ENCODE measurements at places on chromosomes 6 and 20.

DNA sequence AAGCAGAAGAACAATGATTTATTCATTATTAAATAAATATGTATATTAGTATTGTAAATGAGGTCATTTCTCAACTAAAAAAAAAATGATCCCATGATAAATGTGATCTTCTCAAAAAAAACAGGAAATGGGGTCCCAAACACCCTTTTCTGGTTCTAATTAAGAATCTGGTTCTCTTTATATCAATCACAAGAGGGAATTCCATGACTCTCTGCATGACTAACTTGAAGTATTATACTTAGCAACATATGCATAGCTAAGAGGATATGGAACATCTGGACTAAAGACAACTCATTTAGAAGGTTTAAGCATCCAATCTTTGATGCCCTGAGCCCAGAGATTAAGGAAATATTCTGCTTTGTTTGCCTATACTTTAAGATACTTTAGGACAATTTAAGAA lies 89.7 kb upstream of the EMILIN3 start:
- DNase-seq: no peak

DNA sequence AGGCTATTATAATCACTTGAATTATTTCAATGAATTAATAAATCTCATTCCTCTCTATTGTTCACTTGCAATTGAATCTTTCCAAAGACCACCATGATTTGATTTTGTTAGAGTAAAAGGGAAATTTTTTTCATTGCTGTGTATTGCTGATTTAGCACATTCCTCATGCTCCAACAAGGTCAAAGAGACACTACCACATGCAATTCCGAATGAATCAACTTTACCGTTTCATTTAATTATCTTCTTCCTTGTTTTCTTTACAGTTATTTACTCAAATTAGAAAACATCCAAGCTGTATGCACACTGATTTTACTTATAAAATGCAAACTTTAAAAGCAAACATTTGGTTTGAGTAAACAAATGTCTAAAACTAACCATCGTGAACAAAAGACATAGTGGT lies 967 bp downstream of the KIAA0408 start:
- no peak for DNase-seq

- DNase-seq: no peak
Measured at GRCh38 chr6:149031859-149032598, 285.2 kb downstream of the UST start.

GRCh38 chr6:169084067-169084466 lies 169.6 kb downstream of the THBS2 start:
- no peak for DNase-seq

DNA sequence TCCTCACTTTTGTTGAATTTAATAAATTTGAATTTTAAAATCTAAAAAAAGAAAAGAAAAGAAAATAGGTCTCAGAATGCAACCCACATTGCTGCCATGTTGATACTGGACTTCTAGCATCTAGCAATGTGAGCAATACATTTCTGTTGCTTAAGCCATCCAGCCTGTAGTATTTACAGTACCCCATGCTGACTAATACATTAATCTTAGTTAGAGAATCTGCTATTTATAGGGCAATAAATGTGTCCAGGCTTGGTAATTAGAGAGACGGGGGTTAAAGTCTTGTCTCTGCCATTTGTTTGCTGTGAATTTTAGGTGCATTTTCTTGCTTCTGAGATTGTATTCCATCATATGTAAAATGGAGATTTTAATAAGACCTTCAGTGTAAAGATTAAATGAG lies 471.3 kb downstream of the DHX35 start:
- no peak for DNase-seq

DNA sequence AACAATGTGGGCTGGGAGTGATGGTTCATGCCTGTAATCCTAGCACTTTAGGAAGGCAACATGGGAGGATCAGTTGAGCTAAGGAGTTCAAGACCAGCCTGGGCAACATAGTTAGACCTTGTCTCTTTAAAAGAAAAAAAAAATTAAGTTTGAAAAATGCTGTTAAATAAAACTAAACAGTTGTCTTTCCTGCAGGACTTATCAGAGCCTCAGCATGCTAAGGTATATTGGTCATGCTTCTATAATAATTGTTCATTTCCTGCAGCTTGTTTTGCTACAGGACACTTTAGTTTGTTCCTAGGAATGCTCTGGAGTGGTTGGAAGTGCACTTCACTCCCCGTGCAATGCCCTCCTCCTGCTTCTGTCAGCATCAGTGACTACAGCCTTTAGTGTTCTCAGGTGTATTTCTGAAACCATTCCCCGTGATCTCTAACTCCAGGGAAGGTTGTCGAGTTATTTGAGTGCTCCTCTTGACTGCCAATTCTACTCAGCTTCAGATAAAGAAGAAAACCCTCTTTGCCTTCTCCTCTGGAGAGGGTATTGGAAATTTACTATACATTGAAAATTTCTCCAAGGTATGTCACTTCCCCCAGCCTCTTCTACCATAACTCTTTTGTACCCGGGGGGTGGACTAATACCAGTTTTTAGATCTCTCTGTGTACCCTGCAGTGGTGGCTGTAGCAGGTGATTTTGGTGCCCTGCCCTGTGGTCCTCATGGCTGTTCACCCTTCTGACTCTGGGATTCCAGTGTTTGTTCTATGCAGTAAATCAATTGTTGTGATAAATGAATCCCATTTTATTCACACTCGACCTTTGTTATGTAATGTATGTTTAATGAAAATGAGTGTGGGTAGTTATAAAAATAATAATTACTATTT lies 33.8 kb downstream of the NHLRC1 start:
- DNase-seq: no peak

- no peak for DNase-seq
Measured at GRCh38 chr6:43861212-43861894, 91.3 kb downstream of the VEGFA start.

DNA sequence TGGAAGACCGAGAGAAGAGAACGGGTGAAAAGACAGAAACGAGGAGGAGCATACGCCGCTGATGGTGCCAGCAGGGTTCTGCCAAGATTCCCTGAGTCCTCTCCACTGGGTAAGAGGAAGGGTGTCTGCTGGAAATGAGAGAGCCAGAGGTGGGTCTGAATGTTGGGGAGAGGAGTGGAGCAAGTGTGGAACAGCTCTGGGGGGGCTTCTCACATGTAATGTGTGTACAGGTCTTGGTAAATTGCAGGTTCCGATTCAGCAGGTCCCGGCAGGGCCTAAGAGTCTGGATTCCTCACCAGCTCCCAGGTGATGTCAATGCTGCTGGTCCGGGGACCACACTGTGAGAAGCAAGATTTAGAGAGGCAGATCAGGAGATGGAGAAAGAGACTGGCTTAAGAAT lies 1.5 kb upstream of the EBF4 start:
- DNase-seq: no peak

- DNase-seq: no peak
Measured at GRCh38 chr20:51542571-51543421, at the start of gene NFATC2. TSS of gene NFATC2 (minus strand) at chr20:51542719. CDS start at chr20:51542499, 220 bp downstream.

GRCh38 chr6:22716721-22717120 lies 147.4 kb downstream of the HDGFL1 start:
- DNase-seq: no peak

DNA sequence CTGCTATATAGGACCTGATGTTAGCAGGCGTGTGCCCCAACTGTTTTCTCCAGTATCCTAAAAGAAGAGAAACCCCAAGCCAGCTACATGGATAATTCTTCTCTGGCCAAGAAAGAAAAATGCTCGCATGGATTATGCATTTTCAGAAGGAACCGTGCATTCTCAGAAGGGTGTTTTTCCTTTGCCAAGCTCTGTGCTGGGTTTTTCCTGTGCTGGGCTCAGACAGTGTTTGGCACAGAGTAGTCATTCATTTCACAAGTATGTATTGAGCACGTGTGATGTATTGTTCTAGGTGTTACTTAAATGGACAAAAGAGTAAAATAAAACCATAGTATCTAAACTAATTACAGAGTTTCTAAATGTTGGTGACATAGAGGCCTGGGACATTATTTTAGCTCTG lies 62.7 kb upstream of the ZNF133 start:
- DNase-seq: no peak

DNA sequence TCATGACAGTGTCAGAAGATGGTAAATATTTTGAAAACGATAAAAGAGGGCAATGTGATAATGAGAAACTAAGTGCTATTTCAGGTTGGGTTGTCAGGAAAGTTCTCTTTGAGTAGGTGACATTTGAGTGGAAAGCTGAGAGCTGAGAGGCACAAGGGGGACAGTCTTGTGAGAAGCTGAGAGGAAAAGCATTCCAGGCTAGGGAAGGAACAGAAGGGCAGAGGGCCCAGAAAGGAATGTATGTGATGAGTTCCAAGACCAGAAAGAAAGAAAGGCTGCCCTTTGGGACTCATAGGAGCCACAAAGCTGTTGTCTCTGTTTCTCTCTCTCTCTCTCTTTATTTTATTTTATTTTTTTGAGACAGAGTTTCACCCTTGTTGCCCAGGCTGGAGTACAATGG lies 7.6 kb upstream of the RNF182 start:
- no peak for DNase-seq

DNA sequence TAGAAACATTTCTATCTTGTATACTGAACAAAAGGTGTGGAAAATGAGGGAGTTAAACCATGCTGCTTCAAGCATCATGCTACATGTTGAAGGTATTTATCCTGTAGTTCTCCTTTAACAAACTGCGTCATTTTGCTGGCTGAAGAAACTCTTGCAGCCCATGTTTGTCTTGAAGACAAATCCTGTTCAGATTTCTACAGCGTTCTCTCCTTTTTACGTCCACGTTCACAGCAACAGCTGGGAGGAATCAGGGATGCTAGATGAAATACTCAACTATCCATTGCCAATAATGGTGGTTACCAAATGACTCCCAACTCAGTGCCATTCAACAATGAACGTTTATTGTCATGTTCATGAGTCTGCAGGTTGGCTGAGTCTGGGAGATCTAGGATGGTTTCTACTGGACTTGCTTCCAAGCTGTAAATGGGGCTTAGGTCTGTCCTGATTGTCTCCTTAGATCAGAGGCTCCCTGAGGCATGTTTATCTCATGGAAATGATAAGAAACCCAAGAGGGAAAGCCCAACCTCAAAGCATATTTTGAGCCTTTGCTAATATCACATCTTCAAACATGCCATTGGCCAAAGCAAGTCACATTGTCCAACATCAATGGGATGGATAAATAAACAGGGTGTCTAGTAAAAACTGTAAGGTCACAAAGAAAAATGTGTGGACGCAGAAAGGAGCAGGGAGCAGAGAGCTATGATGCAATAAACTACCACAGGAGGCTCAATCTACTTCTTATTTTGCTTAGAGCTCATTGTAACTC lies 2.7 kb upstream of the PLCB1 start:
- DNase-seq: no peak

DNA sequence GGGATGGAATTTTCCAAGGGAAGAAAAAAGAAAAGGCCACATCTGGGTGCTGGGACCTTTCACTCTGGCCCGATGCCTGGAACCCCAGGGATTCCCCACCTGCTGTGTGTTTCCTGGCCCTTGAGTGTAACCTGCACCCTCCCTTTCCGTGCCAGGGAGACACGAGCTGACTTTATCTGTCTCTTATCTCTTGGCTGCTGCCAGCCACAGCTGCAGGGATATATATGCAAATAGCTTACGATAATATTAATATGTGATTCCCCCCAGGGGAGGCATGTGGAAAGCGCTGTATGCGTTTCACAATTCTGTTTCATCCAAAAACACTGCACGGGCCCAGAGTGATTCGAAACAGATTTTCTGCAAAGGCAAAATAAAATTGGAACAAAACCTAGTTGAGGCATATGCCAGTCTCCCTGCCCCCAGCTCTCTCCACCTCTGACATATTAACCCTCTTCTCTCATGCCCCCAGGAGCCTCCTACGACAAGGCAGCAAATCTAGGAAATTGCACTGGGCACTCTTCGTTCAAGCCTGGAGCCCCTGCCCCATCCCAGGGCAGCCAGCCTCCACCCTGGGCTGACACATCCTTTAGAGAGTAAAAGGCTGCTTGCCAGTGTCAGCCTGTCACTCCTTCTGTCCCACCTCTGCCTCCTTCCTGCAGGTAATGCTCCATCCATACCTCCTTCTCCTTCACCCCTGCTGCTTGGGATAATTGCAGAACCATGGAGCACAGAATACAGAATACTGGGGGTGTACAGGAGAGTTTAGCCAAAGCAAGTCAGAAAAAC lies 1.3 kb downstream of the RIPOR3 start:
- no peak for DNase-seq

- no peak for DNase-seq
Measured at GRCh38 chr6:45951321-45952167, 64.1 kb downstream of the CLIC5 start.

- DNase-seq: peak; percentile 95
Measured at GRCh38 chr6:10759312-10759839, 11.8 kb downstream of the TMEM14B start.

GRCh38 chr6:73030257-73030656 lies 195.0 kb downstream of the KHDC1L start:
- DNase-seq: no peak

DNA sequence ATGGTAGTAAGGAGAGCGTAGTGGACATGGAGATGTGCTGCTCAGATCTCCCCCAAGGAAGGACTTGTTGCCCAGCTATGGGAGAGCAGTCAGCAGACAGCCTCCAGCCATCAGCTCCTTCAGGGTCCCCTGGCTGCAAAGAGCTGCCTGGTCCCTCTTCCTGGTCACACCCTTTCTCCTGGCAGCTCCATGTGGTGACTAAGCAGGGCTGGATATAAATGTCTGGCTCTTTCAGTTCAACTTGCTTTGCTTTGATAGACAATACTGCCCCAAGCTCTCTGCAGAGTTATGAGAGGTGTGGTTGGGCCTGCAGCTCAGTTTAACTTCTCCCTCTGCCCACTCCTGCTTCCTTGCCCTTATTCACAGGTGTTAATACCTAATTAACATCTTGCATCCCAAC lies 64.1 kb upstream of the DDR1 start:
- peak; percentile 79 for DNase-seq

GRCh38 chr6:10458287-10458686 lies 43.4 kb upstream of the TFAP2A start:
- no peak for DNase-seq

GRCh38 chr20:53390770-53391169 lies 202.9 kb downstream of the ZNF217 start:
- no peak for DNase-seq

- no peak for DNase-seq
Measured at GRCh38 chr6:50708664-50709365, 4.5 kb upstream of the TFAP2D start.

DNA sequence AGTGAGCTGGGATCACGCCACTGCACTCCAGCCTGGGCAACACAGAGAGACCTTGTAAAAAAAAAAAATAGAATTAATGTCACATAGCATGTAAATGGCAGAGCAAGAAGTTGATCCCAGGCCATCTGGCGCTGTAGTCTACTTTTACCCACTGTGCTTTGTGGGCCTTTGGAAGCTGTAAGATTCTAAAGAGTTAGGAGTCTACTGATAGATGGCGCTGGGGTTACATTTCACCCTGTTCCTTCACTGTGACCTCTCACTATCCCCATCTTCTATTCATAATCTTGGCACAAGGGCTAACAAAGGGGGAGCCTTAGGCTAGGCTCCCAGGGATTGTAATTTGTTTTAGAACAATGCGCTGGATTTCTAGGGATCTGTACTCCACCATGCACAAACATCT lies 24.4 kb downstream of the SIRPD start:
- no peak for DNase-seq

DNA sequence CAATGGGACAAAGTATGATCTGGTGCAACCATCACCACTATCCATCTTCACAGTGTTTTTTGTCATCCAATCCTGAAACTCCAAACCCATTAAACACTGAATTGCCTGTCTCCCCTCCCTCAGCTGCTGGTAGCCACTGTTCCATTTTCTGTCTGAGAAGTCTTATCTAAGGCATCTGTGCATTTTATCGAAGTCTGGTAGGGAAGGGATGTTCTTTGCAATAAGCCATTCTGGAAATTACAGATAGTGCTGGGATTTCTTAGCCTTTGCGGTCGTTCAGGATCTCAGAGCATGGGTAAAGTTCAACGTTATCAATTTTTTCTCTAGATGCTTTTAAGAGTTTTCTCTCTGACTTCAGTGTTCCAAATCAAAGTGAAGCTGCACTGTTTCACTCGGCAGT lies 24.1 kb downstream of the KIF25 start:
- no peak for DNase-seq

GRCh38 chr20:17617868-17618672 lies 48.2 kb downstream of the DSTN start:
- no peak for DNase-seq
